ENCODE measurements at places on chromosomes 1 and 21.

GRCh38 chr1:18885311-18886002, 16.9 kb downstream of the ALDH4A1 start:
- H3K4me1 ChIP-seq = no peaks in the 10 kb centered on the region
- no peak overlapping the region for H3K4me3 ChIP-seq
- H3K27ac ChIP-seq = no peak overlapping the region
- no peaks in the 10 kb centered on the region for H3K36me3 ChIP-seq
- no peaks in the 10 kb centered on the region for H3K27me3 ChIP-seq
- DNase-seq = no peak

DNA sequence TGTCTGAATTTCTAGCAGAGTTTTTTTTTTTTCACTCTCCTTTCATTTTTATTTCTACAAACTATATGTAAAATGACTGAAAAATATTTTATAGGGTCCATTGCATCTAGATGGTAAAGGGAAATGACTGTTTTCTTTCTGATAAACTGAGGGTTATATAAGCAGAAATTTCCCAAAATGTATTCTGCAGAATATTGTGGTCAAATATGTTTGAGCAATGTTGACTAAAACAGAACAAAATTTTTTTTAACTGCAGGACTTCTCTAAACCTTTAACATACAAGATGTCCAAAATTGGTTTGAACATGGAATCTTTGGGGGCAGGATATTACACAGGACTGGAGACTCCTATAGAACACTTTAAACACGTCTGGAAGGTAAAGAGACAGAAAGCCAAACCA, 190.5 kb downstream of the TOMM20 start:
- no peak overlapping the region for H3K4me3 ChIP-seq
- H3K27me3 ChIP-seq = no peaks in the 10 kb centered on the region
- peak overlapping the region; percentile 82 for H3K27ac ChIP-seq

- DNase-seq = peak; percentile 67
- H3K4me3 ChIP-seq = no peak overlapping the region
- H3K27ac ChIP-seq = no peak overlapping the region
- H3K4me1 ChIP-seq = no peaks in the 10 kb centered on the region
- H3K36me3 ChIP-seq = no peaks in the 10 kb centered on the region
Measured at GRCh38 chr1:89516055-89516454, 8.6 kb upstream of the LRRC8B start.

DNA sequence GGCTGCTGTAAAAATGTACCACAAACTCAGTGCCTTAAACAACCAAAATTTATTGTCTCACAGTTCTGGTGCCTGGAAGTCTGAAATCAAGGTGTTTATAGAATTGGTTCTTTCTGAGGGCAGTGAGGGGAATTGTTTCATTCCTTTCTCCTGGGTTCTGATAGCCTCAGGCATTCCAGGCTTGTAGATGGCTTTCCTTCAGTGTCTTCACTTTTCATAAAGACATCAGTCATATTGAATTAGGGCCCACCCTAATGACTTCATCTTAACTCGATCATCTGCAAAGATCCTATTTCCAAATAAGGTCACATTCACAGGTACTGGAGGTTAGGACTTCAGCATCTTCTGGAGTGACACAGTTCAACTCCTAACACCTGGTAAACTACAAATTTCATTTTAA, 15.0 kb downstream of the CDKN2C start:
- H3K36me3 ChIP-seq = no peaks in the 10 kb centered on the region
- H3K27ac ChIP-seq = no peak overlapping the region
- DNase-seq = no peak

DNA sequence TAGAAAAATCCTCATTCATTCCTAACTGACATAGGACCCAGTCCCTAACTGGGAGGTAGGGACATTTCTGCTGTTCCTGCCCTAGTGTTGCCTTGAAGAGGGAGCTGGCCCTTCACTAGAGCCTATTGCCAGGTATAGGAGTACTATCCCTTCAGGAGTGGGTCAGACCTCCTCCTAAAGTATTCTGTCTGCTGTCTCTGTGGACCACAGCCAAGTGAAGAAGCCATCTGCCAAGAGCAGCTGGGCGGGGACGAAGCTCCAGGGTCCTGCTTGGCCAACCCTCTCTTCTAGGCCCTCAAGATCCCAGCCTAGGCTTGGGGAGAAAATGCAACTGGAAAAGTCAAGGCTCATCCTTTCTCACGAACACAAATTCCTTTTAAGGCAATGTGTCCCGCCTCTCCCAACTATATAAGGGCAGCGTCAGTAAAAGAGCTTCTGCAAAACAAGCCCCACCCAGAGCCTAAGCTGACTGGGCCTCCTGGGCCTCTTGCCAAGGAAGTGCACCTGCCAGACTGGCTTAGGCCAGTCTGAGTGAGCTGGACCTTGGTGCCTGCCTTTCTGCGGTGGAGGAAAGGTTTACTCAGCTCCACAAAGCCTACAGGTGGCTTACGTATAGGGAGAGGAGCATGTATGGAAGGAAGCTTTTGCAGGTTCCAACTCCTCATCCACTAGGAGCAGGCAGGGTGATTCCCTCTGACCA, 638 bp upstream of the TUFT1 start:
- peaks cover 29% of the 10 kb centered on the region for H3K4me1 ChIP-seq
- no peaks in the 10 kb centered on the region for H3K27me3 ChIP-seq
- no peaks in the 10 kb centered on the region for H3K36me3 ChIP-seq
- H3K27ac ChIP-seq = peak overlapping the region; percentile 60

GRCh38 chr1:41015897-41016470, 5.5 kb downstream of the SLFNL1 start:
- H3K36me3 ChIP-seq = peaks cover 16% of the 10 kb centered on the region
- H3K4me1 ChIP-seq = peaks cover 26% of the 10 kb centered on the region
- H3K27me3 ChIP-seq = no peaks in the 10 kb centered on the region
- H3K4me3 ChIP-seq = no peak overlapping the region
- DNase-seq = no peak

- H3K4me3 ChIP-seq = no peak overlapping the region
- no peaks in the 10 kb centered on the region for H3K36me3 ChIP-seq
- H3K27ac ChIP-seq = no peak overlapping the region
- no peak for DNase-seq
- H3K27me3 ChIP-seq = no peaks in the 10 kb centered on the region
Measured at GRCh38 chr1:51264451-51264850, 28.4 kb downstream of the RNF11 start.

GRCh38 chr1:1305300-1306069, 2.2 kb downstream of the ACAP3 start:
- no peaks in the 10 kb centered on the region for H3K27me3 ChIP-seq
- peaks cover 41% of the 10 kb centered on the region for H3K4me1 ChIP-seq
- no peaks in the 10 kb centered on the region for H3K36me3 ChIP-seq
- H3K4me3 ChIP-seq = no peak overlapping the region
- DNase-seq = no peak

- 0 out of 2 replicates have a peak overlapping the region, but pooled peaks have one; percentile 26 for H3K27ac ChIP-seq
- H3K27me3 ChIP-seq = no peaks in the 10 kb centered on the region
- peaks cover 26% of the 10 kb centered on the region for H3K4me1 ChIP-seq
Measured at GRCh38 chr1:231417513-231417912, 4.6 kb downstream of the EGLN1 start.

GRCh38 chr1:30294508-30294907, 428.9 kb downstream of the MATN1 start:
- H3K4me1 ChIP-seq = no peaks in the 10 kb centered on the region
- DNase-seq = no peak
- H3K27ac ChIP-seq = no peak overlapping the region
- peaks cover 22% of the 10 kb centered on the region for H3K27me3 ChIP-seq
- H3K36me3 ChIP-seq = no peaks in the 10 kb centered on the region

GRCh38 chr21:33854604-33855003, 61.0 kb downstream of the ATP5PO start:
- H3K4me3 ChIP-seq = no peak overlapping the region
- peak; percentile 7 for DNase-seq
- no peaks in the 10 kb centered on the region for H3K27me3 ChIP-seq

- H3K4me3 ChIP-seq = no peak overlapping the region
- H3K27me3 ChIP-seq = no peaks in the 10 kb centered on the region
- H3K4me1 ChIP-seq = no peaks in the 10 kb centered on the region
- no peaks in the 10 kb centered on the region for H3K36me3 ChIP-seq
Measured at GRCh38 chr21:15410853-15411252, 318.9 kb upstream of the USP25 start.

DNA sequence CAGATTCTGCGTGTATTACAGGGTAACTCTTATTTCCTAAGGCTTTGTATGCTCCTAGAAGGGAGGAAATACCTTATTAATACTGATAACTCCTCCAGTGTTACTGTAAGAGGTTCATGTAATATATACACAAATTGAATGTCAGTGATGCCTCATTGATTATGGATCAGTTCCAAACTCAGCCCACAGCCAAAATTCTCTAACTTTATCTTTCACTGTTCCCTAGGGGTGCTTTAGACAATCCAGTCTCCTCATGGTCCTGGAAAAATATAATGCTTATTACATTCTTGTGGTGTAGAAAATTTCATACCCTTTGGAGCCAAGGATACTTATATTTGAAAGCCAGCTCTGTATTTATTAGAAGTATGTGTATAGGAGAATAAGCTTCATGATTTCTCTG, 73.0 kb downstream of the NGF start:
- no peaks in the 10 kb centered on the region for H3K36me3 ChIP-seq
- no peak overlapping the region for H3K4me3 ChIP-seq
- no peaks in the 10 kb centered on the region for H3K27me3 ChIP-seq
- no peaks in the 10 kb centered on the region for H3K4me1 ChIP-seq
- no peak for DNase-seq

DNA sequence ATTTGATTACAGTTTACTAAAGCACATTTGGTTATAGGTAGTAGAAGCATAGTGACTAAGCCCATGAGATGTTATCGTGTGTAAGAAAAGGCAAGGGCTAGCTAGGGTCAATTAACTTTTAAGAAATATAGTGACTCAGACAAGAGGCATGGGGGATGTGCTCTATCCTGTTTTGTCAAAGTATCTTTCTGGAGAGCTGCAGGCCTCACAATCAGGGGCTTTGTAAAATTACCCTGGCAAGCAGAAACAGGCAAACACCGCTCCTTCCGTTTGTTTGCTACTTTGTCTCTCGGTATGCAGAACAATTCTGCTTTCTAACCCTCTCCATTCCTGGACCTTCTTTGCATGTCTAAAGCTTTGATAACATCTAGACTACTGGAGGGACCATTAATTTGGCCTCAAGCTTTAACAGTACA, 26.1 kb upstream of the ZNF697 start:
- H3K36me3 ChIP-seq = no peaks in the 10 kb centered on the region
- H3K4me1 ChIP-seq = peaks cover 4% of the 10 kb centered on the region

DNA sequence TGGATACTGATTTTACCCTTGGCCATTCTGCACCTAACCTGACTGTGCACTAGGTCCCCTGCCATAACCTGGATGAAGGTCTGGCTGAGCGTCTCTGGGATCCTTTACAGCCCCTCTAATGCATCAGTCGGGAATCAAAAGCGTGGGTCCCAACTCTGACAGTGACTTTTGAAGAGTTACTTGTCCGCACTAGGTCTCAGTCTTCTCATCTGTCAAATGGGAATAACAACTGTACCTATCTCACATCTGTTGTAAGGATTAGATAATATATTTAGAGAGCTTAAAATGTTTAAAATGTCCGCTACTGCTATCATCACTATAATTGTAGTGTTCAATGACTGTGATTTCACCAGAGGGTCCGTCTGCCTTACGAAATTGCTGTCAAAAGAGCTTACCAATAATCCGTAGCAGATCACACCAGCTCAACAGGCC, 746 bp downstream of the TADA1 start:
- peak overlapping the region; percentile 69 for H3K27ac ChIP-seq
- DNase-seq = peak; percentile 12
- no peaks in the 10 kb centered on the region for H3K36me3 ChIP-seq
- H3K4me1 ChIP-seq = peaks cover 3% of the 10 kb centered on the region

GRCh38 chr21:15003463-15004135, 61.2 kb downstream of the NRIP1 start:
- peaks cover 5% of the 10 kb centered on the region for H3K4me1 ChIP-seq
- no peaks in the 10 kb centered on the region for H3K36me3 ChIP-seq
- H3K27me3 ChIP-seq = no peaks in the 10 kb centered on the region

DNA sequence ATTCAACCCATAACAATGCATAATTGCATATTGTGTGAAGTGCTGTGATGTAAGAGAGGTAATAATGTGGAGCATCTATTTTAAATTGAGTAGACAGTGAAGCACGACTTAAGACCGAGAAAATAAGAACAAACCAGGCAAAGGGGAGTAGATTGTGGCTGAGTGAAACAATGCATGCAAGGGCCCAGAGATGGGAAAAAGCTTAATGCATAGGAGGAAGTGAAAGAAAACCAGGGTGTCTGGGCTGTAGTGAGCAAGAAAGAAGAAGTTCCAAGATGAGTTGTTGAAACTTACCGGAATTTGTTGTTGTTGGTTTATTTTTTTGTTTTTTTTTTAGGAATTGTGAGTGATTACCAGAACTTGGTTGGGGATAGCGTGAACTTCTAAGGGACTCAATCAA, 104.7 kb downstream of the SNX7 start:
- H3K36me3 ChIP-seq = no peaks in the 10 kb centered on the region
- no peak overlapping the region for H3K4me3 ChIP-seq
- DNase-seq = no peak
- no peaks in the 10 kb centered on the region for H3K4me1 ChIP-seq

DNA sequence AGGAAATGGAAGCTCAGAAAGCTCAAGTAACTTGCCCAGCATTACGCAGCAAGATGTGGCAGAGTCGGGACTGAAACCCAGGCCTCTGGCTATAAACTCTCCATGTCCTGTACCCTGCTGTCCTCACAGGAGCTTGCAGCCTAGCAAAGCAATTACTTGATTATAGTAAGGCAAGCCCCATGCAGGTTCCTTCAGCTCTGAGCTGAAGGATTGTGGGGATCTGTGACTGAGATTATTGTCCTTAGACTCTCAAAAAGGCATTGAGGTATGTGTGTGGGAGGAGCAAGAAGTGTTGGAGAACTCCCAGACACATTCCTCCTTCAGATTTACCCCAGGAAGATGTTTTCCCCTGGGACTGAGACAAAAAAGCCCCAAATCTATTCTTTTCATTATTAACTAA, 124.0 kb upstream of the SPATA6 start:
- no peak for DNase-seq
- no peak overlapping the region for H3K4me3 ChIP-seq
- H3K27ac ChIP-seq = no peak overlapping the region

All from Panc1 (cell line).